ENCODE measurements at places on chromosomes 2 and 18.

DNA sequence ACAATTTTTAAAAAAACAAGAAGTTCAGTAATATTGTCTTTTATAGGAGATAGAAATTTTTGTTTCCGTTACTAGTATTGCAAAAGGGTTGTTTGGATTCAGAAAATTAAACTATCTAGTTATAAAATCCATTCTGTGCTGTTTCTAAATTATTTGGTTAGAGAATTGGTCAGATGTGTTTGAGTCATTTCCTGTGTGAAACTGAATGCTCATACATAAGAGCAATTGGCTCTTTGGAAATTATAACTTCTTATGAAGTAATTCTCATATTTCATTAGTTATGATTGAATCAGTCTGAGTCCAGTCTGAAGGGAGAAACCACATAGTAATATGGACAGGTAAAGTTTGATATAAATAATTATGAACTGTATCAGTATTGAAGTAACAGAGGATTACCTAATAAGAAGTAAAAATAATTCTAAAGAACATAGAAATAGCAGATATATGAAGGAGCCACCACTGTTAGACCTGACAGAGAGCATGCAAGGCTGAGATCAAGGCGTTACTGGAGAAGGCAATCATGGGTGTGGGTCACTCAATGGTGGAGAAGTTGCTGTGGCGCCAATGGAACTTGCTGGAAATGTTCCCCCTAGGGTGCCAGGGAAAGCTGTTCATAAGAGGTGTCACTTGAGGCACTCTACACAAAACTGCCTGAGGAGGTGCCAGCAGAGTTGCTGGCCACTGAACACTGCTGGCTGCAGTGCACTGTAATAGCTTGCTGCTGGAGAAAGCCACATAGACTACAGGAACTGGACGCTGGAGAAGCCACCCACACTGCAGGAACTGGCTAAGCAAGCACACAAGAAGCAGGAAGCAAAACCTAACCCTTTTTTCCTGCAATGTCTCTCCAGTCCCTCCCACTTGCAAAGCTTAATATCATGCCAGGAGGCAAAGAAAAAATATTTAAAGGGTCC is 18.0 kb upstream of the FAP start:
- DNase-seq: no peak

- no peak for DNase-seq
These were observed 61.9 kb upstream of the RND3 start for GRCh38 chr2:150549381-150549780.

GRCh38 chr2:174697255-174697654 is 67.0 kb downstream of the CHRNA1 start:
- peak; percentile 17 for DNase-seq

GRCh38 chr2:29226808-29227207 is 111.6 kb downstream of the CLIP4 start:
- no peak for DNase-seq

- no peak for DNase-seq
These were observed 170.9 kb downstream of the ZNF521 start for GRCh38 chr18:25180973-25181548.

DNA sequence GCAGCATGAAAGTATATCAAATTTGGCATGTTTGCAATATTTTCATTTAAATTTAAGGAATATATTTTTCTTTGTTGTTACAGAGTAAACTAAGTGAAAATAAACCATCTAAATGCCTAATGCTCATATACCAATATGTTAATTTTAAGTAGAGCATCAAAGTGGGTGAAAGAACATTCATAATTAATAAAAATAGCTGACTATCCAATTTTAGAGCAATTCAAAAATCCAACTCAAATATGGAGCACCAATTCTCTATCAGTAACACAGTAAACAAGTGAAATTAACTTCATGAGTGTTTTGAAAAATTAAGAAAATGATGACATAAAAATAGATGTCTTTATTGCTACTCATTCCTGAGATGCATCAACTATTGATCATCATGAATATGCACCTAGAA is 893.0 kb downstream of the DSC3 start:
- DNase-seq: no peak

- DNase-seq: no peak
These were observed 115.2 kb downstream of the LIPG start for GRCh38 chr18:49677081-49677480.
